ENCODE measurements at places on chromosomes 13 and 19.

DNA sequence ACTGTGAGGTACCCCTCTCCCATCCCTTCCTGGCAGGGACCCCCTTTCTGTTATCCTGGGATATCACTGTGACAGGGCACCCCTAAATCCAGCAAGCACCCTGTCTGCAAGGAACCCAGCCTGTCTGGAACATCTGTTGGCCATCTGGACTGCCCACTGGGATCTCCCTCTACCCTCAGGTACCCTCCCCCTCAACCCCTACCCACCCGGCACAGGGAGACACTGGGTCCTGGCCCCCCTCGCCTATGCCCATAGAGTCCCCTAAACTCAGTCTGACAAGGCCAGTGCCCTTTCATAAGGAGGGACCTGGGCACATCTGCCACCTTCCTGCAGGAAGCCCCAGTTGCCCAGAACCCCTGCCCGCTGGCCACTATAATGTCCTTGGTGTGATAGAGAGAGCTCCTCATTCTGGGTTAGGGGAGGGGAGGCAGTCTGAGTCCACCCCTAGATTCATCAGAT, 2.8 kb upstream of the SLC27A5 start:
- DNase-seq, result no peak

DNA sequence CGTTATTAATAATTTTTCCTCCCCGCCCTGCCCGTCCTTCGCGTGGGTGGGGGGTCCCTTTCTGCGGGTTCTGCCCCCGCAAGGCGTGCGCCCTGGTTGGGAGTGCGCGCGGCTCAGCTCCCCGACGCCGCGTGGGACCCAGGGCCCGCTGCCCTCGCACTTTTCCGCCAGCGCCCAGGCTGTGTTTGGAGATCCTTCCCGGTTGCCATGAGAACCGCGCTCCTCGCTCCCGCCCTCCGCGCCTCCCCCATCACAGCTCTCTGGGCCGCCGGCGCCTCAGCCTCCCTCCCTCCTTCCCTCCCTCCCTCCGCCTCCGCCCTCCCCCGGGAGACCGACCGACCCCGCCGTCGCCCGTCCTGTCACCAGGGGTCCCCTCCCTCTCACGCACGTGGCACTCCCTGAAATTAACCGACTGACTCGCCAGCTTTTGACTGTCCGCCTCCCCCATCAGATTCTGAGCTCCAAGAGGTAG, 2.4 kb upstream of the SSBP4 start:
- DNase-seq, result peak; percentile 96

DNA sequence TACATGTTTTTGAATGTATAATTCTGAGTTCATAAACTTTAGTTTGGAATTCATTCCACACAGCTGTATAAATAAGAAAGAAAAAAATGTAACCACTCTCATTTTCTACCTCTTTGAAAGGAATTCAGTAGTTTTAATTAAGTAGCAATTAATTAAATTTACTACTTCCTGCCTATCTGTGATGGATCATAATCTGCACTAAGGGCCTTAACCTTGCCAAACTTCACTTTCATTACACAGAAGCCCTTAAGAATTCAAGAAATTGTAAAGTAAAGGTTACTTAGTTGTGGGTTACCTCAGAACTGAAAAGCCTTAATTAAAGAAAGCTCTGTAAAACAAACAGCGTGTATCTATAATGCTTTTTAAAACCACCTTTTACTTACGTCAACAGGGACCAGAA, 111.9 kb upstream of the FBXL3 start:
- no peak for DNase-seq

DNA sequence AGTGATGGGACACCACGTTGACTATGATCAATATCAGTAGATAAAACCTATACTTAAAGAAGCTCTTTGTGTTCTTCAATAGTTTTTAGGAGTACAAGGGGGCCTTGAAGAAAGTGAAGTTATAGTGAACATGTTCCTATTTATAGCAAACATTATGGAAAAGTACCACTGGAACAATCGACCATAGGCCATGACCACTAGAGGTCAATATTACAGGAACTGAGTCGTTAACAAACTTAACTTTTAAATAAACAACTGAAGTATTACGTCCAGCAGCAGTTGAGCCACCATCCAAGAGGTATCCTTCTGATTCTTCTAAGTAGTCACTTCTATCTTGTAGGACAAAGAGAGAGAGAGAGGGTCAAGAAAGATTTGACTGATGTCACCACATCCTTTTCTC, 391.0 kb upstream of the SLITRK5 start:
- no peak for DNase-seq

- peak; percentile 73 for DNase-seq
Observed at GRCh38 chr13:114099918-114100445, 32.4 kb downstream of the RASA3 start.

DNA sequence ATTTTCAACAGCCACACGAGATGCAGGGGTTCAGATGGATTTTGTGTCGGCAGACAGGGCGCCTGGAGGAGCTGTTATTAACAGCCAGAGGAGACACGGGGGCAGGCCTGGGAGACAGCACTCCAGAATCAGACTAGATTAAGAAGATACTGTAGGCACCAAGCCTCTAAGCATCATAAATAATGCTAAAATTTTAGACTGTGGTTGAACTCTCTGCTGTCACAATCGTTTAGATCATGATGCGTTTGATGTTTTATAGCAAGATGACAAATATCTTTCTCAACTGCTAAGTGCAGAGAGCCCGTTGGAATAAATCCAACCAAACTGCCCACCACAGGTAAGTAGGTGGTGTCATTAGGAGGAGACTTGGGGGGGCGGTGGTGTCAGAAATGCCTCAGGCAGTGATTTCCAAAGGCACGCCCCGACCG, 63.9 kb downstream of the CEBPG start:
- no peak for DNase-seq

- DNase-seq, result no peak
Observed at GRCh38 chr19:1513499-1514294, 878 bp upstream of the ADAMTSL5 start.

DNA sequence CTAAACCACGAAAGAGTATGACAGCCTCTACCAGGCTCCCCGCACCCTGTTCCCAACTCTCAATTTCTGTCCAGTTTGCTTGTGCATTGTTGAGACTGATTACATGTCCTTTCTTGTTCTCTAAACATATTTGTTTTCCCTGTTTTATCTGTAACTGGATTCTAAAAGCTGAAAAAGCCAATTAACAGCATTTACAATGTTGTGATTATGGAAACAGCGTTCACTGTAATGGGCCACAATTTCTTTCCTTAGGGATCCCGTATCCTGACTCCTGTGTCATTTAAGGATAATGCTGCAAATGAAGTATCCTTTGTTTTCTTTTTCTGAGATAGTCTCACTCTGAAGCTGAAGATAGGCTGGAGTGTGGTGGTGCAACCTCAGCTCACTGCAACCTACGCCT, 20.5 kb downstream of the EBPL start:
- DNase-seq, result no peak

DNA sequence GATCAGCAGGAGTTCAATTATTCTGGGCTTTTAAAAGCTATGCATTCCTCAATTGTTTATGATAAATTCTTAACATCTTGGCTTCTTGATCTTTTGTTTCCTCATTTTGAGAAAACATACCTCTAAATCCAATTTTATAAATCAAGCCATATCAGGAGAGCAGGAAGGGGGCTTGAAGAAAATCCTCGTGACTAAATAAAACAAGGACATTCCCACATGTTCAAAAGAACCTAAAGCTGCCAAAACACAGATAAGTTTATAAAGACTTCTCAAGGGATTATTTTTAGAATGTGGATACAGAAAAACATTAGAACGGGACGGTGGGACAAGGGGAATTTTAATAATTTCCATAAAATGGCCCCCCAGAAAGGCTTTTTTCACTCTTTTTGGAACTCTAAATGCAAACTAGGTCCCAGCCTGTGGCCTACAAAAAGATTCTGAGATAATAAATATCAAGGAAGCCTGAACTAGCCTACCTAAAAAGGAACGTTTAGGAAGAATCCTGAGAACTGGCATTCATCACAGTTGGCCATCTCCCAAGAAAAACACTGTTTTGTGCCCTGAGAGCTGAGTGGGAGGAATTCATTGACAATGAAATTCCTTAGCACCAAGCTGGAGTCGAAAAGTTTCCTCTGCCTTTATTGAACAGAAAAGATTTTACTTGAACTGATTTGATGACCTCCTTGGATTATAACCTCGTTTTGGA, 30.1 kb downstream of the ZAR1L start:
- DNase-seq, result no peak

- no peak for DNase-seq
Observed at GRCh38 chr13:24224232-24224680, 63.7 kb downstream of the SPATA13 start.

GRCh38 chr19:48170817-48171347, 402 bp downstream of the ZSWIM9 start:
- no peak for DNase-seq

- DNase-seq, result no peak
Observed at GRCh38 chr13:42720113-42720857, 61.1 kb upstream of the FAM216B start.

GRCh38 chr13:38180126-38180525, 169.5 kb upstream of the UFM1 start:
- DNase-seq, result no peak

DNA sequence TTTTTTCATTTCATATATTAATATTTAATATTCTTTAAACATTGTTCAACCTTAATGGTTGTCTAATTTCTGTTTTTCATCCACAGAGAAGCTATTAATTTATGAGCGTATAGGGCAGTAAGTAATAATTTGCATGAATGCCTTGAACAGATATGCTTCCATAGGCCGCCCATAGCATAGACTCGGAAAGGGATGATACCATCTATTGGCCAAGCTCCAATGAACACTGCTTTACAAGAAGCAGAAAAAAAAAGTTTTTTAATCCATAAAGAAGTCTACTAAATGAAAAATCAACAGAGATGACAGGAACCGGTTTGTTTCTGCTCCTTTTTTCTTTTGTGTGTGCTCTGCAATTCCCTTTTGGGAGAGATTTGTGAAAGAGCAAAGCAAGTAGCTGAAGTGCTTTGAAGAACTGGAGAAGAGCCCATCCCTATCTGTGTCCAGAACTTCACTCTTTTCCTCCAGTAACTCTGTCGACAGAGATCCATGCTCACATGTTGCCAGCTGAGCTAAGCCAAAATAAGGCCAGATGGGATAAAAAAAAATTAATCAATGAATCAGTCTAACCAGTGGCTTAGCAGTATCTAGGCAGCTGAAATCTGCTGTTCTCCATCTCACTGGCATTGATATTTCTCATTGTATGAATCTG, 215.9 kb upstream of the SOX21 start:
- DNase-seq, result no peak

GRCh38 chr13:20728579-20729311, 25.2 kb downstream of the IL17D start:
- DNase-seq, result no peak

GRCh38 chr13:105821337-105821736, 714.1 kb downstream of the EFNB2 start:
- DNase-seq, result no peak

- no peak for DNase-seq
Observed at GRCh38 chr19:30063650-30064347, 121.8 kb downstream of the URI1 start.

GRCh38 chr13:26424181-26424580, 133.3 kb upstream of the WASF3 start:
- DNase-seq, result no peak

DNA sequence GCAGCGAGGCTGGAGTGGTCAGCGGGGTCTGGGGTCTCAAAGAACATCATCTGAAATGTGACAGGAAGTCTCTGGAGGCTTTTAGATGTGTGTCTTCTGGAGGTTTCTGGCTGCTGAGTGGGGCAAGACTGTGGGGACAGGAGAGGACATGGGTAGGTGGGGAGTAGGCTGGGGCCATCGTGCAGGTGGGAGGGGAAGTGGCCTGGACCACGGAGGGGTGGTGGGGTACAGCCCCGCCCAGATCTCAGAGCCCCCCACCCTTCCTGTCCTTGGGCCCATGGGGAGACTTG, 6.2 kb downstream of the AP1M1 start:
- DNase-seq, result no peak

DNA sequence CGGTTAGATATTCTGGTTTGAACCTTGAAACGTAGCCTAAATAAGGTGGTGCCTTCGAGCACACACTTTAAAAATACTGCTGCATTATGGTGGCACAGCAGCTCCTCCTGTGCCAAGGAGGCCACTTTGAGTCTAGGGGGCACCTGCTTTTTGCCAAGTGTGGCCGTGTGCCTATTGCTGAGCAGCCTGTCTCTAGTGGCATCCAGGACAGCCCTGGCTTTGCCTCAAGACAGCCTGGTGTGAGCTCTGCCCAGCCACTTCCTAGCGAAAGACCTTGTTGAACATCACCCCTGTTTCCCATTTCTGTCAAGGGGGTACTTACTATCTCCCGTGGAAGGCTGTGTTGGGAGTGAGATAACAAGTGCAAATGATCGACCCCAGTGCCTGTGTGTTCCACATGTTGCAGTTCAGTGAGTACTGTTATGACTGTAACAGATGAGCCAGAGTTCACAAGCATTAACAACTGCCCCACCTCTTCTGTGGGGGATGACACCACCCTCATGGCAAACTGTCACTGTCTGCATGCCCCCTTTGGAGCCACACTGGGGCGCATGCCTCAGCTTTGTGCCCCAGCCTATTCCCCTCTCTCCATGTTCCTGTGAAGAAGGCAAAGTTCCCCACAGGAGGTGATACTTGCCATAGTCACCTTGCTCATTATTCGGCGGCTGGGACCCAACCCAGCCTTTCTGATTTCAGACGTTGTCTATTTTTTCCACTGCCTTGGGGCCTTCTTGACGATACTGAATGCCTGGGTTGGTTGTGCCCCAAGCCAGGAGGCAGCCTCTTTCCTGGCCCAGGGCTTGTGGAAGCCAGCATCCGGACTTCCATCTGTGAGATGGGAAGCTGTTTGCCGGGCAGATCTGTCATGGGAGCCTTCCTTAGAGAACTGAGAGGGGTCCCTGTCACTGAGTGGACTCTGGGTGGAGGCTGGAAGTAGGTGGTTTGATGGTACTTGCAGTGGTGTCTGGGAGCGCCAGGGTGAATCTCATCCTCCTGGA, 5.4 kb downstream of the GATAD2A start:
- DNase-seq, result no peak

- DNase-seq, result no peak
Observed at GRCh38 chr19:5172859-5173630, 167.6 kb downstream of the PTPRS start.

DNA sequence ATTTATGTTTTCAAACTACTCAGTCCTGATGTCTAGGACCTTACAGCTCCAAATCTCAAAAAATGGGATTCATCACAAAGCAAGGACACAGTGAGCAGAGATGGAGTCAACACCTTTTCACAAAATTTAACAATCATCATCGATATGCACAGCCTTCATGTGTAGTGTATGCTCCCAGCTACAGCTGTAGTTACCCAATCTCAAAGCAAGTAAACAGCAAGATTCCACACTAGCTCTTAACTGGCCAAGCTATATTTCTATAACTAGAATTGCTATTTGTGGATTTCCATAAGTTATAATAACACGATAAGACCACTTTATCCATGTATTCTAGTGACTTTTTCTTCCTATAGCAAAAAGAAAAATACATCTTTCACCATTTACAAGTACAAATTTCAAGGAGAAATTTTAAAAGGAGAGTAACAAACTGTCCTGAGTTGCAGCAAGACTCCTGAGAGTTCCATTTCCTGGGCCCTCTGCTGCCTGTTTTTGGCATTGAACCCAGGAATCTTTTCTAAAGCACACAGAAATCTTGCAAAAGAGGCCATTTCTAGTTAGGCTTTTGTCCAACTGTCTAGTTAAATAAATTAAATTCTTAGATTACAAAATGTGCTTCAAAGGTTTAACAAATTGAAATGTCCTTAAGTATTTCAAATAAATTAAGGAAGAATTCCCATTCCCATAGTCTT, 460.6 kb downstream of the FGF14 start:
- no peak for DNase-seq

Measured in left hindlimb (tissue), 1 donor.